ENCODE measurements at places on chromosomes 11 and 22.

GRCh38 chr11:844693-845644 lies 2.3 kb downstream of the TSPAN4 start:
- no peak for DNase-seq

DNA sequence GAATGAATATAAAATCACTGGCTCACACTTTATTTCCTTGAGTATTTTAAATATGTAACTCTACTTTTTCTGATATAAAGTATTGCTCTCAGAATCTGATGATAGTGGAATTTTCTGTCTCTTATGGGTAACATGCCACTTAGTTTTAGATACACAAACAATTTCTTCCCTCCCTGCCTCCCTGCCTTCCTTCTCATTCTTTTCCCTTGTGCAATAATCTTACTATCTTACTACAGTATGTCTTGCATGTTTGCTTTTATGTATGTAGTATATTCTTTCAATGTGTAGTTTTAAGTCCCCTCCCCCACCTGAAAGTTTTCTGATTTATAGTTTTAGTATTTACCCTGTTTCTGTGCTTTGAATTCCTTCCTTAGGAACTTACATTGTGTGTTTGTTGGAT lies 48.4 kb downstream of the INSC start:
- DNase-seq, result no peak

- peak; percentile 74 for DNase-seq
Observed at GRCh38 chr11:78187366-78188285, 800 bp downstream of the KCTD21 start.

GRCh38 chr11:30775233-30775522 lies 189.0 kb upstream of the MPPED2 start:
- DNase-seq, result no peak

- no peak for DNase-seq
Observed at GRCh38 chr22:48045369-48045768, 1282.9 kb downstream of the TBC1D22A start.

- DNase-seq, result no peak
Observed at GRCh38 chr11:127369356-127369755, 368.8 kb upstream of the KIRREL3 start.

DNA sequence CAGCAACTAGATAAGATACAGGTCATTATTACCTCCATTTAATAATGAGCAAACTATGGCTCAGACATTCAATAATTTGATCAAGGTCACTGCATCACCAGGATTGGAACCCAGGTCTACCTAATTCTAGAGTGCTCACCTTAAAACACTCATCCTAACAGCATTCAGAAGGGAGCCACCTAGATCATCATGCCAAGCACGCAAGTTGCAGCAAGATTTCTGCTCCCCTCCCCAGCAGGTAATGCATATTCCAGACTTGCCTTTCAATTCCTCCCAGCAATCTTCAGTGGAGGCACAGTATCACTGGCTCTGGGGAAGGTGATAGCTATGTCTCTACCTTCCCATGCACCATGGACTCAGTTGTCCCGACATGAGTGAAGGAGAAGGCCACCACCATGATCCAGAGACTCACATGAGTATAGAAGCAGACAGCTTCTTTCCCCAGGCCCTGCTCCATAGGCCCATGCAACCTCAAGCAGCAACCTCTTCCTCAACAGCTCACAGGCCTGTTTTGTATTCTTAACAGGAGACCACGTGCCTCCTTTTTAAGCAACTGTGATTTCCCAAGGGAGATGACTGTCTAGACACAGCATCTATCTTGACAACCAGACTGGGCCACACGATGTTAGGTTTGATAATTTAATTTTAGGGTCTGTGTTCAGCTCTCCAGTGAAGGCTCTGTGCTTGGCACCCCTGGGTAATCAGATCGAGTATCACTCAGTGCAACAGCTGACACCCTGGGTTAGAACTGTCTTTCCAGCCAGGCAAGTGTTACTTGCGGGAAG lies 36.4 kb downstream of the RAB30 start:
- no peak for DNase-seq

GRCh38 chr22:21951931-21952465 lies 650 bp downstream of the PPM1F start:
- DNase-seq, result peak; percentile 26

- no peak for DNase-seq
Observed at GRCh38 chr22:27808451-27809225, 7.1 kb upstream of the MN1 start.

GRCh38 chr11:130359419-130359818 lies 44.7 kb upstream of the ZBTB44 start:
- no peak for DNase-seq

DNA sequence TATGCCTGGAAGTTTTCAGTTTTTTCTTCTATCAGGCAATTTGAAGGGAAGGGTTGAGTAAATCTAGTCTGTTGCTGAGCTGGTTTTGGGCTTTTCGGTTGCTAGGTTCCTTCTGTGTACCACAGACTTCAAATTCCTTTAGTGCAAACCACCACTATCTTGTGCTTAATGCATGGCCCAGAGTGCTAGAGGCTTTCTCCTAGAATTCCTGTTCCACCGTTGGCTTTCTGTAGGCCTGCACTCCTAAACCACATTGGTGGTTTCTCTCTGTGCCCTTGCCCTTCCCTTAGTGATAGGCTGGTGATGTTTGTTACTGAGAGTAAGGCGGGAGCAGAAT lies 47.1 kb upstream of the CTSC start:
- no peak for DNase-seq

- DNase-seq, result no peak
Observed at GRCh38 chr22:22949953-22950352, 62.3 kb downstream of the IGLL5 start.

DNA sequence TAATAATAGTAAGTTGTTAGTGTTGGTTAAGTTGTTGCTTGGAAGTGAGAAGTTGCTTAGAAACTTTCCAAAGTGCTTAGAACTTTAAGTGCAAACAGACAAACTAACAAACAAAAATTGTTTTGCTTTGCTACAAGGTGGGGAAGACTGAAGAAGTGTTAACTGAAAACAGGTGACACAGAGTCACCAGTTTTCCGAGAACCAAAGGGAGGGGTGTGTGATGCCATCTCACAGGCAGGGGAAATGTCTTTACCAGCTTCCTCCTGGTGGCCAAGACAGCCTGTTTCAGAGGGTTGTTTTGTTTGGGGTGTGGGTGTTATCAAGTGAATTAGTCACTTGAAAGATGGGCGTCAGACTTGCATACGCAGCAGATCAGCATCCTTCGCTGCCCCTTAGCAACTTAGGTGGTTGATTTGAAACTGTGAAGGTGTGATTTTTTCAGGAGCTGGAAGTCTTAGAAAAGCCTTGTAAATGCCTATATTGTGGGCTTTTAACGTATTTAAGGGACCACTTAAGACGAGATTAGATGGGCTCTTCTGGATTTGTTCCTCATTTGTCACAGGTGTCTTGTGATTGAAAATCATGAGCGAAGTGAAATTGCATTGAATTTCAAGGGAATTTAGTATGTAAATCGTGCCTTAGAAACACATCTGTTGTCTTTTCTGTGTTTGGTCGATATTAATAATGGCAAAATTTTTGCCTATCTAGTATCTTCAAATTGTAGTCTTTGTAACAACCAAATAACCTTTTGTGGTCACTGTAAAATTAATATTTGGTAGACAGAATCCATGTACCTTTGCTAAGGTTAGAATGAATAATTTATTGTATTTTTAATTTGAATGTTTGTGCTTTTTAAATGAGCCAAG lies 2.7 kb downstream of the NEAT1 start:
- peak; percentile 80 for DNase-seq

- no peak for DNase-seq
Observed at GRCh38 chr11:126328938-126329643, 25.2 kb downstream of the DCPS start.

DNA sequence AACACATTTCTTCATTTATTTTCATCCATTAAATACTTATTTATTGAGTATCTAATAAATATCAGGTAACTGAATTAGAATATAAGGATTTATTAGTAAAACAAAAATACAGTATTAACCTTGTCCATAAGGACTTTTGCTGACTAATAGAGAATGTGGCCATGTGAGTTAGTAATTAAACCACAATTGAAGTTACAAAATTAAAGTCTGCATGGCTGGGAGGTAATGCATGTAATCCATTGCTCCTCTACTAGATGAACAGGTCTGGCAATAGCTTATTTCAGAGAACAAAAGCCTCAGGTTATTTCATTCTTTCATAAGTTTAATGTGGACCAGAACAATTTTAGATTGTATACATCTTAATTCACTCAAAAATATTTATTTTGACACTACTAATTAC lies 9.9 kb upstream of the CARD18 start:
- no peak for DNase-seq

- no peak for DNase-seq
Observed at GRCh38 chr22:38946771-38947170, 10.6 kb upstream of the APOBEC3A start.

GRCh38 chr11:88501541-88501940 lies 164.0 kb upstream of the CTSC start:
- no peak for DNase-seq

GRCh38 chr11:68889948-68890446 lies 13.6 kb downstream of the MRPL21 start:
- DNase-seq, result no peak

DNA sequence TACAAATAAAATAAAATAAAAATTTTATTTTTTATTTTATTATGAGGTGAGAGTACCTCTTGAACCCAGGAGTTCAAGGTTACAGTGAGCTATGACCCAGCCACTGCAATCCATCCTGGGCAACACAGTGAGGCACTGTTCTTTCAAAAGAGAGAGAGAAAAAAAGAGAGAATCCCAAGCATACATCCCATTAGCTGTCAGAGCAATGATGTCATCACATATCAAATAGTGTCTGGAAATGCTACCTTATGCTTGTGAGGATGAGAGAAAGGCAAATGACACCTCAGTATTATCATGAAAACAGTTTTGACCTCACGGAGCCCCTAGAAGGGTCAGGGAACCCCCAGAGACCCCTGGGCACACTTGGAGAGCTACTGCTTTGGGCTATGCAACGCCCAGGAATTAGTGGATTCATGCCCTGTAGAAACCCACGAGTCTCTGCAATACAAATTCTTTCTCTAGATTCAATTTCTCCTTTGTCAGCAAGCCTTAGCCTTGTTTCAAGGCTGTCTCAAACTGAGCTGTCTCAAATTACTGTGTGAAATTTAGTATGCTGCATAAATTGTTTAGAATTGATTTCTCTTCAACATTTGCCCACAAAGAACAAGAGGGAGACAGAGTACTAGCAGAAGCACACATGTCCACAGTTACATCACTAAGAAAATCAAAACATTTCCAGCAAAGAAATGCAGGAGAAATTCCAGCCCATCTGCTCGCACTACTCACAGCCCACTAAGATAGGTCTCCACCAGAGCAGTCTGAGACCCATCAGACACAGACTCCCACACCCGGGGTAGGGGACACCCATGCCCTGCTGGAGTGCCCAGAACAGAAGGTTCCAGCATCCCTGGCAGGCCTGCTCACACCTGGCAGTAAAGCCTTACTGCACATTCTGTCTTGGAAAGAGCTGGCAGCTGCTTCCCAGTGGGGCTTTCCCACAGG lies 18.1 kb downstream of the DGCR2 start:
- DNase-seq, result no peak

GRCh38 chr22:36332623-36333332 lies 55.0 kb downstream of the MYH9 start:
- peak; percentile 66 for DNase-seq

DNA sequence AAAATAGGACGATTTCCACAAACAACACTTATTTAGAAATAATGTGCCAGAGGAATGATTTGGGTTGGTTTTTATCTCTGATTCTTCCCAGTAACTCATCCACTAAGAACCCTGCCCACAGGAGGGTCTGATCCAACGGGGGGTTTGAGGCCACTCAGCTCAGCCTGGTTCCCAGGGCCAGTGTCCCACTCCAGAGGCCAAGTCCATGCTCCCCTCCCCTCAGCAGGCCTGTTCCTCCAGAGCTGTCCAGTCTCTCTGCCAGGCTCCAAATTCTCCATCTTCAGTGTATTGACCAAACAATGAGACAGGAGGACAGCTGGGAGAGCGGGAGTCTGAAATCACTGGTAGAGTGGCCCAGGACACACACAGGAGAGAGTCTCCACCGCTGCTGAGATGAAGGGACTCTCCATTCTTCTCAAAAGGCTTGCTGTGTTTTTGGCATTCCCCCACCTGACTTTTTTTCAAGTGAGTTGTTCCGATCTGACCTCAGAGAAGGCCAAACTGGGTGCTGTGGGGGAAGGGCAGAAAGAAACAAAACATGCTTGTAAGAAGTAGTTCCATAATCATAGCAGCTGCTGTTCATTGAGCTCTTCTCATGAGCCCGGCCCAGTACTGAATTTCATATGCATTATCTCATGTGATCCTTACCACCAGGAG lies 17.6 kb upstream of the SCN2B start:
- DNase-seq, result no peak

DNA sequence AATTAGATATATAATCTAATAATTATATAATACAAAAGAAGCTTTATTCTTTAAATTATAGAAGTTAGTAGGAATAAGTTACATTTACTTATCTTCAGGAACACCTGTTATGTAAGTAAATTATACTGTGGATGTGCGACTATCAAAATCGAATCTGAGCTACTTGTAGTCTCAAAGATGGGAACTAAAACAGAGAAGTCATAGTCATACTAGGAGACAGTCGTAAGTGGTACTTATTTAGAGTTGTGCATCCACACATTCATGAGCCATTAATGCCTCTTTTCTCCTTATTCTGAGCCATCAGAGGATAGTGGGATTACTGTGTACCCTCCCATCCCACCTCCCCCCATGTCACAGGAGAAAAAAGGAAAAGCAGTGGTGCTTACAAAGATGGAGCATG lies 114.4 kb downstream of the CADM1 start:
- DNase-seq, result no peak

DNA sequence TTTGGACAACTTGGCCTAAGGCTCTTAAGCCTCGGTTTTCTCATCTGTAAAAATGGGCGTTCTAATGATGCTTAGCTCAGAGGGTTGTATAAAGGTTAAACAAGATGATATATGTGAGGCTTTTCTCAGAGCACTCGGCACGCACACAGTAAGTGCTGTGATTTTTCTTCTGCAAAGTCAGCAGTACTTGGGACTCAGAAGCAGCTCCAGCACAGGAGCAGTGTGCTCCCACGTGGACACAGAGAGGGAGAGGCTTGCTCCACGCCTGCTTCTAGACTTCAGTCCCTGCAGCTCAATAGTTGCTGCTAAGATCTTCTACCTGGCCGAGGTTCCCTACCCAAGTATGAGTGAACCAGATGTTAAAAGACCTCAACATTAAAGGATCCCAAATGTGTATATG lies 39.9 kb upstream of the PHF21A start:
- DNase-seq, result no peak

DNA sequence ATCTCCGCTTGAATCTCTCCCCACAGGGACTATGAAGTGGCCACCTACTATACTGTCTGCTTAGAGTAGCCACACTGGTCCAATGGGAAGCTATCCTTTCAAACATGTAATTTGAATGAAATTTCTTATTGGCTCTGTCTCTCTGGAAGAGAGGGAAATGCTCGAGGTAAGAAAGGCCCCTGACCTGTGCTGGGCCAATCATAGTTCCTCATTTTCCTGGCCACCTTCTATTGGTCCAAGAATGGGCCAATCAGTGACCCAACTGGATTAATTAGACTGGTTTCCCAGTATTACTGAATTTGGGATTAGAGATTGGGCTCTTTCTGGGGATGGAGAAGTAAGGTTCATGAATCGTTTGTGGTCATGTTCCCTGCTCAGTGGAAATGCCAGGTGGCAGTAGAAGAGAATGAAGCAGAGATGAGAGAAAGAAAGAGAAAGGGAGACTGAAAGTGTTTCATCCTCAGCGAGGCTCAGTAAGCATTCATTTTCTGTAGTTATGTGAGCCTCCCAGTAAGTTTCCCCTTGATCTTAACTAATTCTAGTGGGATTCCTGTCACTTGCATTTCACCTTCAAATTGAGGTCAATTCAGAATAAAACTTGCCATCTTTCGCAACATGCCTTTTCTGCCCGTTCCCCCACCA lies 8.4 kb upstream of the MMP20 start:
- no peak for DNase-seq

GRCh38 chr11:92580908-92581307 lies 356.3 kb downstream of the FAT3 start:
- DNase-seq, result no peak
